Progenitor cell of endocrine pancreas (in vitro differentiated cells): ENCODE measurements at places on chromosomes 2 and 18.

GRCh38 chr2:144030791-144031190 lies 489.1 kb downstream of the ZEB2 start:
- no peak for DNase-seq

- DNase-seq: no peak
Measured at GRCh38 chr2:128710242-128710641, 391.6 kb upstream of the HS6ST1 start.

- DNase-seq: no peak
Measured at GRCh38 chr2:37632310-37632709, 39.1 kb downstream of the CDC42EP3 start.

GRCh38 chr2:113770929-113771328 lies 14.5 kb upstream of the SLC35F5 start:
- DNase-seq: no peak

- no peak for DNase-seq
Measured at GRCh38 chr2:222380456-222380855, 43.9 kb upstream of the SGPP2 start.

GRCh38 chr2:126784621-126785020 lies 114.1 kb upstream of the TEX51 start:
- DNase-seq: no peak

DNA sequence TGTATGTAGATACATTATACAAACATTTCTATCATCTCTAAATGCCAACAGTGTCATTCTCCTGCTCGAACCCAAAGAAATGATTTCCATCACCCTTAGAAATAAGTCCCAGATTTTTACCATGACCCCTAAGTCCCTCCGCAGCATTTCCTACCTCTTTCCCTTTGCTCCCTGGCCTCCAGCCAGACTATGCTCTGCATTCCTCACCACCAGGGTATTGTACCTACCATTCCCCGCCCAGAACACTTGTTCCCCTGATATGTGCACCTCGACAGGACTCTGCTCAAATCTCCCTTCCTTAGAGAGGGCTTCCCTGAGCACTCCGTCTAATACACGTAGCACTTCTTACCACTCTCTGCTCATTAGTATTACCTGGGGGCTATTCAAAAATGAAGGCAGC lies 630.2 kb downstream of the ARHGAP15 start:
- DNase-seq: no peak
